ENCODE measurements at places on chromosomes 11 and 22. TPM values are rescaled to one million over a fixed set of nuclear protein-coding genes. Genes with fewer than 3 reads are reported as not detected.

Gene OR10A2
- not detected for total RNA-seq

Gene MIF
- 527 TPM for total RNA-seq

Gene SESN3
- total RNA-seq, result 15.1 TPM

Gene TBX1
- not detected for total RNA-seq

Gene NFAM1
- 1.5 TPM for total RNA-seq

Gene ROBO4
- 51.5 TPM for total RNA-seq

Gene MRGPRX3
- total RNA-seq, result not detected

DNA sequence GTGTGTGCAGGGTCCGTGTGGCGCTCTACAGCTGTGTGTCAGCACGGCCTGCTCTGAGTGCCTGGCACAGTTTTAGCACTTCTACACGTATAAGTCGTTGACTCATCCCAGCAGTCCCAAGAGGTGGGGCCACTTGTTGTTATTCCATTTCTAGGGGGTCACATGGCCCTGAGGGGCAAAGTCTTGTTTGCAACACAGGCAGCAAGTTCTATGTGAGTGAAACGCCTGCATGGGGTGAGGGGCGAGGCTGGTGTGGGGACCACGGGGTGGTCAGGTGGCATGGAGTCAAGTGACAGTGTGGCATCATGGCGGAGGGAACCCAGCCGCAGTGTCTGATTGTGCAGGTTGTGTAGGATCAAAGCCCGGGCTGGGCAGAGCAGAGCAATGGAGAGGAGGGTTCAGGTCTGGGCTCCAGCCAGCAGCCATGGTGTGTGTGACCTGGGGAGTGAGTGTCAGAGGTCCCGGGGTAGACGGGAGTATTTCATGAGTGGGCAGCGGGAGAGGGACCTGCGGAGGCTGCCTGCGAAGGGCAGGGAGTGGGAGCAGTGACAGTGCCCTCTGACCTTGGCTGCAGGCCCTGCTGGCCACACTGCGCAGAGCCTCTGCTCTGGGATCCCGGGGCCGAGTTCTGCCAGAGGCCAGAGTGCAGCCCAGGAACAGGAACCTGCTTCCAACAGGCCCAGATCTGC is 27.9 kb downstream of the SHANK3 start:
- H3K4me3 ChIP-seq, result no peak overlapping the region
- H3K36me3 ChIP-seq, result no peaks in the 10 kb centered on the region
- no peaks in the 10 kb centered on the region for H3K4me1 ChIP-seq
- DNase-seq, result peak; percentile 59

GRCh38 chr11:46463701-46464421 is 72.3 kb upstream of the CHRM4 start:
- no peaks in the 10 kb centered on the region for H3K27me3 ChIP-seq
- no peak overlapping the region for H3K27ac ChIP-seq
- peaks cover 11% of the 10 kb centered on the region for H3K36me3 ChIP-seq
- H3K4me1 ChIP-seq, result no peaks in the 10 kb centered on the region

DNA sequence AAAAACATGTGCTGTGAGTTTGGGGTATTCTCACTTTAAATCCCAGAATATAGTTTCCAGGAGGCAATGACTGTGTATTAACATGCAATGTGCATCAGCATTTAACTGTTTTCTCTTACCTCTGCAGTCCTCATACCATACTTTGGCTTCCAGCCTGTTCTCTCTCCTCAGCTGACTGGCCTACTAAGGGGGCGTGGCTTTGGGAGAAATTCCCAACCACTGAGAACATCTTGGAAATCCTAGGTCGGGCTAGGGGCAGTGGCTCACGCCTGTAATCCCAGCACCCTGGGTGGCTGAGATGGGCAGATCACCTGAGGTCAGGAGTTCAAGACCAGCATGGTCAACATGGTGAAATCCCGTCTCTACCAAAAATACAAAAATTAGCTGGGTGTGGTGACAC is 13.5 kb upstream of the ZC3H12C start:
- H3K27ac ChIP-seq, result no peak overlapping the region
- H3K4me1 ChIP-seq, result no peaks in the 10 kb centered on the region
- no peak overlapping the region for H3K4me3 ChIP-seq
- no peak for DNase-seq
- H3K27me3 ChIP-seq, result no peaks in the 10 kb centered on the region

GRCh38 chr22:39646398-39647063 is 76.0 kb downstream of the CACNA1I start:
- no peaks in the 10 kb centered on the region for H3K4me1 ChIP-seq
- no peak overlapping the region for H3K27ac ChIP-seq
- no peaks in the 10 kb centered on the region for H3K27me3 ChIP-seq
- H3K4me3 ChIP-seq, result no peak overlapping the region

- H3K4me1 ChIP-seq, result no peaks in the 10 kb centered on the region
- H3K4me3 ChIP-seq, result no peak overlapping the region
- DNase-seq, result no peak
- no peaks in the 10 kb centered on the region for H3K27me3 ChIP-seq
- H3K27ac ChIP-seq, result no peak overlapping the region
These were observed 107.7 kb upstream of the PLET1 start for GRCh38 chr11:112368381-112368780.

GRCh38 chr11:111335549-111335948 is 37.2 kb downstream of the POU2AF3 start:
- no peaks in the 10 kb centered on the region for H3K27me3 ChIP-seq
- DNase-seq, result no peak
- H3K4me1 ChIP-seq, result peaks cover 19% of the 10 kb centered on the region
- H3K4me3 ChIP-seq, result no peak overlapping the region

- H3K4me3 ChIP-seq, result peak overlapping the region; percentile 91
- H3K4me1 ChIP-seq, result peaks cover 22% of the 10 kb centered on the region
- no peaks in the 10 kb centered on the region for H3K27me3 ChIP-seq
- DNase-seq, result no peak
- peak overlapping the region; percentile 95 for H3K27ac ChIP-seq
These were observed 620 bp upstream of the TUBGCP6 start for GRCh38 chr22:50245214-50246072.

DNA sequence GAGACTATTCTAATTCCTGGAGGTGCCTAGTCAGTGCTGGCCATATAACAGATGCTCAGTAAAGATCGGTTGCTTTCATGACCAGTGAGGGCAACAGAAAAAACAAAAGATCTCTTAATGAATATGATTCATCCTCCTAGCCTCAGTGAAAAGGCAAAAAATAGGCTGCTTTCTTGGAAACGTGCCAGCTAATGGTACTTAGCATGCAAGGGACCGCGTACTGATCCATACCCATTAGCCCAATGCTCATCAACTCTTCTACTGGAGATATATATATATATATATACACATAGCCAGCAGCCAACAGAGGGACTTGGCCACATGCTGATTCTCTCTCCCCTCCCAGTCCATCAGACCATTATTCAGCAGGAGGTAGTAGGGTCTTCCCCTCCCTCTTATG is 320.4 kb downstream of the KIRREL3 start:
- no peak for DNase-seq
- H3K27me3 ChIP-seq, result no peaks in the 10 kb centered on the region
- H3K4me1 ChIP-seq, result no peaks in the 10 kb centered on the region
- no peak overlapping the region for H3K27ac ChIP-seq
- H3K36me3 ChIP-seq, result no peaks in the 10 kb centered on the region

DNA sequence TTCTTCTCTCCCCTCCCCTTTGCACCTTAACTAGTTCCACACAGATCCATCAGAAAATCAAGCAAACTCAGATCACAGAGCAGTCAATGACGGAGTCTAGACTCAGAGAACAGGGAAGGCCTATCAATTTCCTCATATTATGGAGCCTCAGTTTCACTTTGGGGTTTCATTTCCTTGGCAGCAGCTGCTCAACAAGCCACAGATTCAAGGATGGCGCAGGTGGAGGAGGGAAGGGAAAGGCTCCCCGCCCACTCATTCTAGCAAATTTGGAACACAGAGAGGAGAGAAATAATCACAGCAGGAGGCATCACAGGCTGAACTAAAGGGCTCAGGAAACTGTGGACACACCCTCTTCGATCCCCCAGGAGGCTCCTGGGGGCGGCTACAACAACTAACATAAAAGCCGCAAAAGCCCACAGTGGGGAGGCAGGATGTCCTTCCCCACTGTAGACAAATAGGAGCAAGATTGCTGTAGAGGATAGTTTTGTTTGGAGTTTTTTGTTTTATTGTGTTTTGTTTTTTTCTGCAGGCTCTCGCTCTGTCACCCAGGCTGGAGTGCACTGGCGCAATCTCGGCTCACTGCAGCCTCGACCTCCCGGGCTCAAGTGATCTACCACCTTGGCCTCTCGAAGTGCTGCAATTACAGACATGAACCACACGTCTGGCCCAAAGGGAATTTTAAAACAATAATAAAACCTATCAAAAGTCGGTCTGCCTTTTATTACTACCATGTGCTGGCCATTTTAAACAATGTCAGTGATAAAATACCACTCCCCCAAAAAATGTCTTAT is 3.4 kb downstream of the PLAAT3 start:
- H3K36me3 ChIP-seq, result no peaks in the 10 kb centered on the region
- no peak for DNase-seq
- no peaks in the 10 kb centered on the region for H3K4me1 ChIP-seq
- H3K4me3 ChIP-seq, result peak overlapping the region; percentile 70
- peak overlapping the region; percentile 46 for H3K27ac ChIP-seq

DNA sequence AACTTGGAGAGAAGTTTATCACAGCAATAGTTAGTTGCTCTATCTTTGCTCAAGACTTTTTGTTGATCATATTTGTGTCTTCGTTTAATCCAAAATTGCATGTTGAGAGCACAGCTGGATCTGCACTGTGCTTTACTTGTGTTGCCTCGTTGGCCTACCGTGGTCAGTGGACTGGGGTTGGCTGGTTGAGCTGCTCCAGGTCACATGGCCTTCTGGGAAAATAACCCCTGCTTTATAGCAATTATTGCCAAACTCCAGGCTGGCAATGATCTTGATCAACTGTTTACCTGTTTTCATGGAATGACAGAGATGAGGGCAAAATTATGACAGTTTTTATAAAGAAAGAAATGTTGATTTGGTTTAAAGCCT is 5.7 kb upstream of the PLET1 start:
- no peak overlapping the region for H3K27ac ChIP-seq
- no peak overlapping the region for H3K4me3 ChIP-seq
- no peaks in the 10 kb centered on the region for H3K36me3 ChIP-seq
- no peaks in the 10 kb centered on the region for H3K27me3 ChIP-seq

DNA sequence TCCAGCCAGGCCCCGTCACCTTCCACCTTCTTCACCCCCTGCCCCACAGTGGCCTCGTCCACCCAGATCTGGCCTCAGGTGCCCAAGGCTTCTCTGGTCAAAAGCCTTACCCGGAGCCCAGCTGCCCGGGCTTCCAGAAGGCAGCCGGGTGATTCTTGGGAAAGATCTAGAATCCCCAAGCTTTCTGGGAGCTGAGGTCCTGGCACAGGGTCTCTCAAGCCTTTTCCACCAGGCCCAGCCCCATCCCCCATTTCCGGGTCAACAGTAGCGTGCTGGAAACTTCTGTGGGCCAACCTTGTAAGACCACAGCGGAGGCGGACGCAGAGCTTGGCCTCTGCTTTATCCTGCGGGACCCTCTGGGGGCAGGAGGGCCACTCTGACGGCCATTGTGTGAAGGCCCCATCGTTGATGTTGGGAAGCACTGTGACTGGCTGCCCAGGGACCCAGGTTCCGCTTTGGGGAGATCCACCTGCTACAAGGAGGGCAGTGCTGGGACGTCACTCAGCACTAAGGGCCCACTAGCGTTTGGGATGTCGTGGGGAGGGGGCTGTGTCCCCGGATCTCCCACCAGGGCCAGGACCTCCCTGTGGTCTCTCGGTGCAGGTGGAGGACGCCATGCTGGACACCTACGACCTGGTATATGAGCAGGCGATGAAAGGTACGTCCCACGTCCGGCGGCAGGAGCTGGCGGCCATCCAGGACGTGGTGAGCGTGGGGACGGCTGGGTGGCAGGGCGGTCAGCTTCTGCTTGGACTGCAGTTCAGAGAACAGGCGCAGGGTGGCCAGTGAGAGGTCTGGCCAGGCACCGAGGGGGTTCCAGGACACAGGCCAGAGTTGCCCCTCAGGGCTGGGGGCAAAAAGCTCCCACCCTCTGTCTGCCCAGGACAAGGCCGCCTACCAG is 11.5 kb downstream of the TSPAN32 start:
- no peak for DNase-seq
- H3K4me3 ChIP-seq, result no peak overlapping the region
- H3K27me3 ChIP-seq, result no peaks in the 10 kb centered on the region
- H3K27ac ChIP-seq, result peak overlapping the region; percentile 62
- H3K4me1 ChIP-seq, result peaks cover 19% of the 10 kb centered on the region

GRCh38 chr11:11787305-11788062 is 54.3 kb upstream of the USP47 start:
- DNase-seq, result no peak
- no peaks in the 10 kb centered on the region for H3K4me1 ChIP-seq
- no peak overlapping the region for H3K4me3 ChIP-seq
- H3K27ac ChIP-seq, result no peak overlapping the region

DNA sequence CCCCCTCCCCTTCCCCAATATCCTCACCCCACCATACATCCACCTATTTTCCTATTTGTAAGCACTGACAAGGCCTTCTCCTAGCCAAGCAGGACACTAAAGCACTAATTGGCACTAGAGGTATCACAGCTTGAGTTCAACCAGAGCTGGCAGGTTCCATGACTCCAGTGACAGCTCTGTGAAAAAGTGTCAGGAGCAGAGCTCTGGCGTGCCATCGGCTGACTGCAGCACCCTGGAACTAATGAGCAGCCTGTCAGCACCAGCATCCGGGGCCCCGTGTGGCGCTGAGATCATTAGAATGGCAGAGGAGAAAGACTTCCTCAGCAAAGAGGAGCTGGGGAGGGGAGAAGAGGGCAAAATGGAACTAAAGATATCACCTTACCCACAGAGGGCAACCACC is 847.4 kb downstream of the NTM start:
- no peak overlapping the region for H3K27ac ChIP-seq
- H3K36me3 ChIP-seq, result no peaks in the 10 kb centered on the region
- no peak for DNase-seq
- H3K27me3 ChIP-seq, result no peaks in the 10 kb centered on the region
- H3K4me3 ChIP-seq, result no peak overlapping the region
- H3K4me1 ChIP-seq, result no peaks in the 10 kb centered on the region

DNA sequence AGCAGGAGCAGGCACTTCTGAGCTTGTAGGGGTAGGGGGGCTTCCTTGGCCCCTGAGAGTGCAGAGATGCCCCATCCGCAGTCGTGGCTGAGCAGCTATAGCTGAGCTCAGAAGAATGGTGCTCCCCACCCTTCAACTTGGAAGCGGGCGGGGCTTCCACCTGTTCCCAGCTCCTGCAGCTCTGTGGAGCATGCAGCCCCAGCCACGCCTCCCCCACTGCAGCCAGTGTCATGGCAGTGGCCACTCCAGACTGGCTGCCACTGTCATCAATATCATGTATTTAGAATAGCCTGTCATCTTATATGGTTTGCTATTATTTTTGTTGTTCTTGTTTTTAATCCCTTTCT is 213.1 kb downstream of the LRRC4C start:
- no peaks in the 10 kb centered on the region for H3K4me1 ChIP-seq
- H3K27me3 ChIP-seq, result no peaks in the 10 kb centered on the region
- H3K27ac ChIP-seq, result no peak overlapping the region
- H3K36me3 ChIP-seq, result no peaks in the 10 kb centered on the region
- DNase-seq, result no peak

- H3K27ac ChIP-seq, result peak overlapping the region; percentile 81
- H3K4me3 ChIP-seq, result peak overlapping the region; percentile 53
- no peaks in the 10 kb centered on the region for H3K27me3 ChIP-seq
- peaks cover 36% of the 10 kb centered on the region for H3K4me1 ChIP-seq
- H3K36me3 ChIP-seq, result no peaks in the 10 kb centered on the region
- DNase-seq, result peak; percentile 89
These were observed 79.1 kb upstream of the KCNQ1OT1 start for GRCh38 chr11:2778630-2779498.
